Nucleus accumbens (tissue), 56 donors: ENCODE measurements at places on chromosomes 7 and 10.

DNA sequence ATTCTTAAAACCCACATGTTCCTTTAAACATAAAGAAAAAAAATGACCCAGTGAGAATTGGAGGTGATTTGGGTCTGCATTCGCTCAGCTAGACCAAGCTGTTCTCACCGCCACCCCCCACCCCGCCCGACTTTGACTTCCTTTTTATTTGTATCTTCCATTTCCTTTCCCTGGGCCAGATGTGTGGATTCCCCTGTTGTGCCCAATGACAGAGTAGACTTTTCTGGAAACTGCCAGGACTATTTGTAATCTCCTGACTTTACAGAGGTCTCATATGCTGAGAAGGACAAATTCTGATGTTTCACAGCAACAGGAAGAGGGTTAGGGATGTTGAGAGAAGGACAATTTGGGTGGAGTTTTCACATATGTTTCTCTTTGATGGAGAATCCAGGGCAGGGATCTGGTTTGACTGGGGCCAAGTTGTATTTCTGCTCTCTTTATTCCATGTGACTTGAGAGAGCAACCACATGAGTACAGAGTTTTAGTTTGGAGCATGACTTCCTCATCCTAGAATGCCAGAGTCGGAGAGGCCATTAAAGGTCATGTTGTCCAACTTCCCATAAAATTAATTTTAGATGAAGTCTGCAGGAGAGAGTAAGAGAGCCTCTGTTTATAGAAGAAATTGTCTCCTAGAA lies 1023.2 kb downstream of the LRMDA start:
- DNase-seq, result no peak

GRCh38 chr10:17606547-17607040 lies 10.6 kb downstream of the HACD1 start:
- no peak for DNase-seq

- DNase-seq, result no peak
These were observed 143.2 kb downstream of the REEP3 start for GRCh38 chr10:63664341-63664885.

GRCh38 chr7:2412587-2413201 lies 9.3 kb downstream of the CHST12 start:
- DNase-seq, result no peak

DNA sequence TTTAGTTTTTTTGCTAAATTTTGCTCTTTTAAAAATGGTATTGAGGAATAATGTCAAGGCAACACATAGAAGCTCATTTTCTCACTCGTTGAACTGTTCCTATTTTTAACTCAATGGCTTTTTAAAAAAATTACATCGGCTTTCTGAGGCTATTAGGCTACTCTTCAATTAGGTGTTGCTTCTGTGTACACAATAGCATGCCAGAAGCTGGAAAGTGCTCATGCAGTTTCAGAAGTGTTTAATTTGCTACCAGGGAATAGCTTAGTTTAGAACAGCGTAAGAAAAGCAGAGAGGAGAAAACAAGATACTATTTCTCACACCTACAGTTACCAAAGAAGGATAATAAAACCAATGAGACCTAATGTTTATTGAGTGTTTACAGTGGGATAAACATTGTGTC lies 157.4 kb downstream of the NXPH1 start:
- no peak for DNase-seq

- DNase-seq, result no peak
These were observed 31.9 kb downstream of the FBXW4 start for GRCh38 chr10:101663097-101663496.

- DNase-seq, result no peak
These were observed 7.9 kb downstream of the GJD4 start for GRCh38 chr10:35613107-35613440.

- no peak for DNase-seq
These were observed 213.0 kb downstream of the JAZF1 start for GRCh38 chr7:27967639-27968038.

DNA sequence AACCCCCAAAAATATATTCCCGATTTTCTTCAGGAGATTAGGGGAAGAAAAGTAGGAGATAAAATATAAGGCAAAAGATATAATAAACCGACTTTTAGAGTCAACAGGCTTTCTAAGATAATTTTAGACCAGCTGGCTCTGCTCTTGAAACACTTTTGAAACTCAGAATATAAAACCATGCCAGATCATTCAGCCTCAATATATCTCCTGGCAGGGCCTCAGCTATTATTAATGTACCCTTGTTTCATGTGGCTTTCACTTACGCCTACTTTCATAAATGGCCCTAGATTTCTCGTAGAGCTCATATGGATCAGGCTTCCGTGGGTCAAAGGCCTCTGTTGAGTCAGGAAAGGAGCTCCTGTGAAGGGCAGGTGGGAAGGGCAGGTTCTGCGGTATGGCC lies 396.0 kb downstream of the PHTF2 start:
- DNase-seq, result no peak

GRCh38 chr10:124179308-124180043 lies 86.1 kb upstream of the CHST15 start:
- no peak for DNase-seq

GRCh38 chr7:28517206-28517605 lies 104.9 kb downstream of the CREB5 start:
- DNase-seq, result no peak

DNA sequence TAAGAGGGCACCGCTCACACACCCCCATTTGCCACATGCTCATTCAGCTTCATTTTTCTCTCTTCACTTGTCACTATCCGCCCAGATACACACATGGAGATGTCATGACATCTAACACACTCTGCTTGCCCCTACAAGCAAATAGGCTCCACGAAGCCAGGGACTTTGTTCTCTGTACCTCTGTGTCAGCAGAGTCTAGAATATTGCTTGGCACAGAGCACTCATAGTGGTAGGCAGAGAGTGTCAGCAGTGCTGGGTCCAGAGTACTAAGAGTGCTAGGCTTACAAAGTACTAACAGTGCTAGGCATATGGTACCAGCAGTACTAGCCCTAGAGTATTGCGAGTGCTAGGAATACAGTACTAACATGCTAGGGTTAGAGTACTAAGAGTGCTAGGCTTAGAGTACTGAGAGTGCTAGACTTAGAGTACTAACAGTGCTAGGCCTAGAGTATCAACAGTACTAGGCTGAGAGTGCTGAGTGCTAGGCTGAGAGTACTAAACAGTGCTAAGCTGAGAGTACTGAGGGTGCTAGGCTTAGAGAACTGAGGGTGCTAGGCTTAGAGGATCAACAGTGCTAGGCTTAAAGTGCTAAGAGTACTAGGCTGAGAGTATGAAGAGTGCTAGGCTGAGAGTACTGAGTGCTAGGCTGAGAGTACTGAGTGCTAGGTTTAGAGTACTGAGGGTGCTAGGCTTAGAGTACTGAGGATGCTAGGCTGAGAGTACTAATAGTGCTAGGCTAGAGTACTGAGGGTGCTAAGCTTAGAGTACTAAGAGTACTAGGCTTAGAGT lies 166.1 kb downstream of the PRKAG2 start:
- no peak for DNase-seq

GRCh38 chr10:103053659-103054581 lies 135.8 kb downstream of the CNNM2 start:
- peak; percentile 37 for DNase-seq
